ENCODE measurements at places on chromosomes 4 and X. TPM values are rescaled to one million over a fixed set of nuclear protein-coding genes. Genes with fewer than 3 reads are reported as not detected.

DNA sequence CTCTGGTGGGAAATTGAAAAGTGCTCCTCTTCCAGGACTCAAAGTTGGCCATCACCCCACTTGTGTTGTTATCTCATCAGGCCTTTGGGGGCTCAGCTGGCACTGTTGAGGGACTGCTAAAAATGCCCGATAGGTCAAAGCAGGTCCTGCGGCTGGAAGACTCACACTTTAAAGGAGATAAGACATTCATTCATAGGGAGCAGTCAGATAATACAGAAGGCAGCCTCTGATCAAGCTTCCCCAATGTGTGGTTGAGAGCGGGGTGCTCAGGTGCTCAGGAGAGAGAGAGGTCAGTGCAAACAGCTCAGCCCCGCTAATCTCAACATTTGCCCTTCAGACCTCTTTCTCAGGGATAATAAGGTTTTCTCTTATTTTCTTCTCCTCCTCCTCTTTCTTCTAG is 70.3 kb downstream of the TMEM154 start:
- DNase-seq: no peak

DNA sequence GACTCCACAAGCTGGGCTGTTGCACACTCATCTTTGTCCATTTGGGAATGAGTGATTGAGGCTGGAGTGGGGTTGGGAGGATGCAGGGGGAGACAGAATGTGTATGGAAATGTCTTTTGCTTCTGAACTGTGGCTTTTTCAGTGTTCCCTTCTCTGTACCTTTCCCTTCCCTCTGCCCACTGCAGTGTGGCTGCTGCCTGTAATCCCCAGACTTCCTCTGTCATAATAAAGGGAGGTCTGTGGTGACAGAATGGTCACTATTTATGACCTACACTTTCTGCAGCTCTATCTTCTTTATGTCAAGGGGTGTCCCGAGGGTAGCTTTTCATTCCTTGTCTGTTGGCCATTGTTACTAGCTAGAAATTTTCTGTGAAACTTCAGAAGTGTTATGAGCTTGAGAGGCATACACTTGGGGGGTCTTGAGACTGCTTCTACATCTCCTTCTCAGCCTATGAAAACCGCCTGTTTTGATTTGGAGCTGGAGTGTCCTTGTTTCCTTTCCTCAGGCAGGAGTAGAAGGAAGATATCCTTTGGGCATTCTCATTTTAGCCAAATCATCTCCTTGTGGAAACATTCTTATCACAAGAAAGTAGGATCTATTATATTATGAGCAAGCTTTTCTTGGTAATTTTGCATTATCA is 63.0 kb downstream of the ANK2 start:
- DNase-seq: no peak

DNA sequence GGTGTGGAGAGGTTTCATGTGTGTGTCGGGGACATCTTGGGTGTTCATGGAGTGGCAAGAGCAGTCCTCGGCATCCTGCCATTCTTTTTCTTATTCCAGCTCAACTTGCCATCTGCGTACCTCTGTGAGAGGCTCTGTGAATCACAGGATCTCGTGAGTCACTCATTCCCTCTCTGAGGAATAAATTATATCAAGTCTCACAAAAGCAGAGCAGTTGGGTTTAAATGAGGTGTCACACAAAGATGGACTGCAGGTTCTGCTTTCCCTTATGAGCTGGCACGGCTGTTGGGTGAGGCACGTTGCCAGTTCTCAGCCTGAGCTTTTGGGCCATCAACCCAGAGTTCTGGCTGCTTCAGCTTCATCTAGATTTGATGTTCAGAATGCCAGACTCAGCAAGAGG is 6.8 kb upstream of the OCIAD2 start:
- no peak for DNase-seq

- no peak for DNase-seq
These were observed 255.4 kb upstream of the CXorf51A start for GRCh38 chrX:147069926-147070325.

The EDA gene
- 10.9 TPM for total RNA-seq

GRCh38 chr4:74260036-74260435 is 48.2 kb upstream of the EPGN start:
- DNase-seq: no peak

The ARHGAP6 gene
- total RNA-seq: 3.7 TPM

The ATP6AP2 gene
- 112 TPM for total RNA-seq

DNA sequence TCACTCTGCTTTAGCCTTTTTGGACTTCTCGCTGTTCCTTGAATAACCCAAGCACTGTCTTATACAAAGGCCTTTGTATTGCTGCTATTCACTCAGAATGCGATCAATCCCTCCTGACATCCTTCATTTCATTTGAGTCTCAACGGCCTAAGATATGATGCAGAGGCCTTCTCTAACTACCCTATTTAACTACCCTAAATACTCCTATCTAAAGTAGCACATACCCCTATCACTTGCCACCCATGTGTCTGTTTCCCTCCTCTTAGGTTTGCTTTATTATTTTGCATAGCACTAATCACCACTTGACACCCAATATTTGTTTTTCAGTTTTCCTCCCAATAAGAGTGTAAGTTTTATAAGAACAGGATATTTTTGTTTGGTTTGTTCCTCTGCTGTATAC is 42.3 kb upstream of the ACSL4 start:
- DNase-seq: no peak

The EPGN gene
- 21.3 TPM for total RNA-seq

GRCh38 chrX:150834695-150835094 is 63.8 kb downstream of the CD99L2 start:
- DNase-seq: no peak

Data from suprapubic skin (tissue), 4 donors.